ENCODE measurements at places on chromosomes 7 and 10.

DNA sequence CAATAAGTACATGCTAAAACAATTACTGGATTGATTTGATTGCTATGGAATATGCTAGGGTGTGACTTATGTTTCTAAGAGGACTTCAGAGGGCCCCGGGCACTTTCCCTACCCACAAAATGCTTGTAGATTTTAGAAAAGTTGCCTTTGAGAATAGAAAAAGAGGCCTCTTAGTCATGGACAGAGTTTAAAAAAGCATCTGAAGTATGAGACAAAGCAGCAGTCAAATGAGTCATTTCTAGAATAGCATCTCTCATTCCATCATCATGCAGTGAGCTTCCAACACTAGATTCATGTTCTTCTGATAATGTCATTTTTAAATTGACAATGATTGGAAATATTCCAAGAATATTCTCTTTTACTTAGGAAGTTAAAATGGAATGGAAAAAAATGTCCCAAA is 675.1 kb upstream of the PCDH15 start:
- no peak for DNase-seq

DNA sequence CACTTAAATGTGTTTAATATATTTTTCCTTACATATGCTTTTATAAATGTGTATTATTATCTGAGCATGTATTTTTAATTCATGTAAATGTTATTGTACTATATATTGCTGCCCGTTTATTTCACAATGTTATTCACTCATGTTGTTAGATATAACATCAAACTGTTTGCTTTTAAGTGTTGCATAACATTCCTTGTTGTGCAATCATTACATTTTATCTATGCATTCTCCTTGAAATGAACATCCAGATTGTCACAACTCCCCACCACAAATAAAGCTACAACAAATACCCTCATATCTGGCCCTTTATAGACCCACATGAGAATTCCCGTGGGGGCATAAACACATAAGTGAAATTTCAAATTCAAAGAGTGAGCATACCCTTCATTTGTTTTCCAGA is 264.2 kb downstream of the HPSE2 start:
- no peak for DNase-seq

DNA sequence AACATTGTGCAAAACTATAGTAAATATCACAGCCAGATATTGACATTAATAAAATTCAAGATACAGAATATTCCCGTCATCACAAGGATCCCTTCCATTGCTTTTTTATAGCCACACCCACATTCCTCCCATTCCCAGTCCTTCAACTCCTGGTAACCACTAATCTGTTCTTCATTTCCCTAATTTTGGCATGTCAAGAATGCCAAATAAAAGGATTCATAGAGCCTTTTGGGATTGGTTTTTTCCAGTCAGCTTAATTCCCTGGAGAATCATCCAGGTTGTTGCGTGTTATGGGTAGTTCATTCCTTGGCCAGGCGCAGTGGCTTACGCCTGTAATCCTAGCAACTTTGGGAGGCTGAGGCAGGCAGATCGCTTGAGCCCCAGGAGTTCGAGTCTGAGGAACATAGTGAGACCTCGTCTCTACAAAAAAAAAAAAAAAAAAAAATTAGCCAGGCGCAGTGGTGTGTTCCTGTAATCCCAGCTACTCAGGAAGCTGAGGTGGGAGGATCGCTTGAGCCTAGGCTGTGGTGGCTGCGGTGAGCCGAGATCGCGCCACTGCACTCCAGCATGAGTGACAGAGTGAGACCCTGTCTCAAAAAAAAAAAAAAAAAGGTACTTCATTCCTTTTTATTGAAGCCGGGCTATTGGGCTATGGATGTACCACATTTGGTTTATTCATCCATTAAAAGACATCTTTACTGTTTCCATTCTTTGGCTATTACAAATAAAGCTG is 2.7 kb downstream of the OGDH start:
- no peak for DNase-seq

- no peak for DNase-seq
These were observed 196.7 kb downstream of the ANK3 start for GRCh38 chr10:60192946-60193345.

DNA sequence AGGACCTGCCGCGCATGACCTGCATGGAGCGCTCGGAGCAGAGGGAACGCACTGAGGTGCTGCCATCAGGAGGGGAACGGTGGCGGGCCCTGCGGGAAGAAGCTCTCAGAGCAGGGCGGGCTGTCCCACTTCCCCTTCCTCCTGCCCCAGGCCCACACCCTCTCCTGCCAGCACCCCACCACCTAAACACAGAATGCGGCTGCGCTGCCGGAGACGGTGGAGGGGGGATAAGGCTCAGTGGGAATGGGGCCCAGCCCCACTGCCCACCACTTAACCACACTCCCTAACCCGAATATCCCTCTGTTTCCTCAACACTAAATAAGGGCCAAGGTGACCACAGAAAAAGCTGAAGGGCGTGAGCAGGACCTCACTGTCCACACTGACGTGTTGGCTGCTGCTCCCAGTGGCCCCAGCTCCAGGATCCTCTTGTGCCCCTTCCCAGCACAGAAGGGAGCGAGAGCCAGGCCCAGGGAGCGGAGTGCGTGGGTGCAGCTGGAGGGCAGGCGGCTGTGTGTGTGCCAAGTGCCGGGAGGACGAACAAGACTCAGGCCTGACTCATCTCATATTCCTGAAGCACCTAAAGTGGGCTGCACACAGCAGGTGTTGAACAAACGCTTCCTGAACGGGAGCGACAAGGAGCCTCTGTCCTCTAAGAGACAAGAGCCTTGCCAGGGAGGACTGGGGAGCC is 116.8 kb downstream of the MAD1L1 start:
- no peak for DNase-seq

GRCh38 chr7:36726311-36726710 is 2.0 kb upstream of the AOAH start:
- no peak for DNase-seq

GRCh38 chr7:17434841-17435692 is 136.6 kb downstream of the AHR start:
- no peak for DNase-seq

- DNase-seq = no peak
These were observed 22.9 kb downstream of the ATP6V1F start for GRCh38 chr7:128885370-128886187.

DNA sequence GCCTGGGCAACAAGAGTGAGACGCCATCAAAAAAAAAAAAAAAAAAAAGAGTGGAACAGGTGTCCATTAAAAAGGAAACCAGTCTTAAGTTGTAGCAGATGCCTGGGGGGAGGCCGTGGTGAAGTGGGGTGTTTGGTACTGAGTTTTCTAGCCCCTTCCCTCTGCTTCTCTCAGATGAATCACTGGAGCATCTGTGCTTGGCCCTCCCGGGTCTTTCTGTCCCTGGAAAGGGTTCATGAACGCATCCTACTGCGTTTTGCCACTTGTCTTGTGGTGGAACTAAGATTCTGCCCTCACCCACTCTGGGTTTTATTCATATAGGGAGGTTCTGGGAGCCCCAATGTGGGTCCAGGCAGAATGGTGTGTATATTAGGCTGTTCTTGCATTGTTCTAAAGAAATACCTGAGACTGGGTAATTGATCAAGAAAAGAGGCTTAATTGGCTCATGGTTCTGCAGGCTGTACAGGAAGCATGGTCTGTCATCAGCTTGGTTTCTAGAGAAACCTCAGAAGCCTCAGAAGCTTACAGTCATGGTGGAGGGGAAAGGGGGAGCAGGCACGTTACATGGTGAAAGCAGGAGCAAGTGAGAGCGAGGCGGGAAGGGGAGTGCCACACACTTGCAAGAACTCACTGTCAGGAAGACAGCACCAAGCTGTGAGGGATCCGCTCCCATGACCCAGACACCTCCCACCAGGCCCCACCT is 63.5 kb downstream of the CAMK1D start:
- DNase-seq = no peak

DNA sequence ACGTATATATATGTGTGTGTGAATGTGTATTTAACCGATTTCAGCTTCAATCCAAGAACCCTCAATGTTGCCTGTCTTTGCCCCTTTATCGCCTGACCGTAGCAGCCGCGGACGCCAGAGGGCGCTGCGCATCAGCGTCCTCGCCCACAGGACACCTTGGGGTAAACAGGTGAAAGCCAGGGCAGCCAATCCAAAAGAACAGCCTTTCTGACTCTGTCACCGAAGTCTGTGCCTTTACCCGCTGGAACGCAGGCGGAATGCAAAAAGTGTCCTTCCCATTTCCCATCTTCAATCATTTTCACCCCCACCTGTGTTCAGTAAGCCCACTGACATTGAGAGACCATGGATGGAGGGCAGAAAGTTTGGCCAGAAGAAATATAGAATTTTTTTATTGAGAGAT is 3.6 kb downstream of the NXPH1 start:
- DNase-seq = peak; percentile 72

- DNase-seq = no peak
These were observed 26.6 kb upstream of the LIPN start for GRCh38 chr10:88733215-88733614.

DNA sequence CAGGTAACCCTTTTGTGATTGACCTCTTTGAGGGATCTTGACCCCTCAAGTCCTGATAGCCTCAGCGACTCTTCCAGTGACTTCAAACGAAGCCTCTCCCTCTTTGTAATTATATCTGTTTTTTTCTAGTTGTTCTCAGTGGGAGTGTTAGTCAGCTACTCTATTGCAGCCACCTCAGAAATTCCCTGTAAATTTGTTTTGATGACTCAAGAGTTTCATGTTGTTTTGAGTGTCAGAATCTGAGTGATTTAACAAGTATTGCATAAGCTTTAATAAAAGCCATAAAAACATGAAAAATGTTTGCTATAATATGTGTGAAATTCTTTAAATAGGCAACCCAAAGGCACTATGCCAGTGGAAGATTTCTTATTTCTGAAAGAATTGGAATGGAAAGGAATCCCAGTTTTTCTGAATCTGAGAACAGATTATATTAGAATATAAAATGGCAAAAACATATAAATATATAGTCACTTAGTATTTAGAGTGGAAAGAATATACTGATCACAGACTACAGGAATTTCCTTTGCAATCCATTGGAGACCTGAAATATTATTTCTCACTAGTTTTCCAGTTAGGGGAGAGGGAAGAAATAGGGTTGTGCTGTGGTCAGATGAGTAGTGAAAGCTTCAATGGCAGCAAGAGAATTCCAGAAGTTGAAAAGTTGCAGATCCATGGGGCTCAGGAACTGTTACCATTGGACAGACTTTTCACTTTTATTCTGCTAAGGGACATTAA is 94.4 kb upstream of the SEMA3C start:
- no peak for DNase-seq

- DNase-seq = no peak
These were observed 24.2 kb downstream of the IFIT3 start for GRCh38 chr10:89351780-89352597.

DNA sequence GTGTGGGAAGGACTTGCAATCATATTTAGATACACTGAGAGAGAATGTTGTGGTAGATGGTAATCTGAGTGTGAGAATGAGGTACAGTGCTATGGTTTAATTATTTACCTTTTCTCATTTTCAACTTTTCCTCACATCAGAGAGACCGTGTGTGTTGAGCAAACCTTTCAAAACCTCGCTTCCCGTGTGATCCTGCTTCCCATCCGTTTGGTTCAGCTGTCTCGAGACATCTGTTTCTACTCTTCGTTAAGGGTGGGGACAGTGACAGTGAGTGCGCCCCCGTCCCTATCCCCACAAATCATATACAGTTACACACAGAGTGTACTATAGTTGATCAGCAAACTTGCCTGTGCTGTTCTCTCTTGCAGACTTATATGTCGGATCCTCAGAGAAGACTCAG is 33.0 kb upstream of the NOBOX start:
- DNase-seq = no peak

- DNase-seq = no peak
These were observed 3.8 kb upstream of the IL6 start for GRCh38 chr7:22723181-22723601.

GRCh38 chr7:2013381-2014311 is 219.1 kb downstream of the MAD1L1 start:
- peak; percentile 11 for DNase-seq

DNA sequence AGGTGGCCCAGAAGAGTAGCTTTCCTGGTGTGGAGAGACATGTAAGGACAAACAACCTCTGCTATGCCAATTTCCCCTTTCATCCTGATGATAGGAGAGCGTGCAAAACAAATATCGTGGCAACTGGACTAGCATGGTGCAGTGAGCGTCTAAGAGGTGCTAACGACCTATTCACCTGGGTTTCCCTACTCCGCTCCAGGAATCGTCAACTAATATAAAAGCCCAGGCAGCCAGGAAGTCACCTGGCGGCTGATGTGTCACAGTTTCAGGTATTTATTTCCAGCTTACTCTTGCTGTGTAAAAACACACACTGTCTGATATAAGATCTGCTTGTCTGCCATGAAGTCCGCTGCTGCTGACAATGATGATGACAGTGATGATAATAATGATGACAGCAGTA is 56.5 kb upstream of the EFCAB10 start:
- no peak for DNase-seq

DNA sequence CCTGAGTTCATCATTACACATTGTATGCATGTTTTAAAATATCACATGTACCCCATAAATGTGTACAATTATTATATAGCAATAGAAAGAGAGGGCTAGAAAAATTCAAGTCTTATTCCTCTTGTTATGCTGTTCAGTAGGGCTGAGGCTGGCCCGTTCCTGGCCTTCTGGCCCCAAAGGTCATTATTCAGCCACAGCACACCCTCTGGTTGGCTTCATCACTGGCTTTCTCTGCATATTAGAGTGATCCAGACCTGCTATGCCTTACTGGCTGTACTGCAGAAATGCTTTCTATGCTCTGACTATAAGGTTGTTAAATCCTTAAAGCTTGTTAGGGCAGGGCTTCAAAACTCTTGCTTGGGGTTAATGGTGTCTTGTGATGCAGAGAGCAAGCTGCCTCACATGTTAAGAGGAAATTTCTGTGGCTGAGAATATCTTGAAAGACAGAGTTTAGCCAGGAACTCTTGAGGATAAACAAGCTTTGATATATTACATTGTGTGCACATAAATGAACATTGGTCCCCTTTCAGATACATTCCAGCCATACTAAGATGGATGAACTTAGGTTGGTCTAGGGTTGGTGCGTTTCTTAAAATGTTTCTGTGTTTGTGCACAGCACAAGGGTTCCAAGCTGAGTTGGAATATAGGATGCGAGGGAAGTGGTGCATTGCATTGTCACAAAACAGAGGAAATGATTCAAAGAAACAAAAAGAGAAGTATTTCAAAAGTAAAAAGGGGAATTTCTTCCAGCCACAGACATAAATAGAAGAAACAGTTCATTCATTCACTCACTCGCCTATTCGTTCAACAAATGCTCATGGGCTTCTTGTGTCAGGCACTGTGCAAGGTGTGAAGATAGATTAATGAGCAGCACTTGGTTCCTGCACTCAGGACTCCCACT is 61.6 kb upstream of the WDR11 start:
- DNase-seq = no peak

GRCh38 chr7:48035967-48036478 is 680 bp downstream of the C7orf57 start:
- DNase-seq = no peak

- DNase-seq = no peak
These were observed 188.6 kb upstream of the LYZL2 start for GRCh38 chr10:30818010-30818660.

- DNase-seq = no peak
These were observed 91.1 kb downstream of the MAD1L1 start for GRCh38 chr7:2141651-2142050.

All from D721Med (cell line).